ENCODE measurements at places on chromosomes 3 and 15.

- DNase-seq: no peak
These were observed 56.1 kb upstream of the C3orf49 start for GRCh38 chr3:63762934-63763550.

DNA sequence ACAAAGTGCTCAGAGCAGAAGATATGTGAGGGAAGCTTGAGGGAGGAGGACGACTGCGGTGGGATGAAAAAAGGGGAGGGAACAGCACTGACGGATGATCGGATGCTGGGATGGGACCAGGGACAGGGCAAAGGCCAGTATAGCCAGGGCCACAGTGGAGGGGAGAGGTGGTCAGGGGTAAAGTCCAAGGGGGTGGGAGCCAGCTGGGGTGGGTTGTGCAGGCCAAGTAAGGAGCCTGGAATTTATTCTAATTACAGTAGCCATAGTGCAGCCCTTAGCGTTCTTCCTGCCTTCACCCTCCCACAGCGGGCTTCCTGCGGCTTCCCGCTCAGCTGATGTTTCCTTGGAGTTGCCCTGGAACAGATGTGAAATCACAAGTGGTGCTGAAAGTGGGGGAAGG, 7.6 kb upstream of the APEH start:
- DNase-seq: no peak

DNA sequence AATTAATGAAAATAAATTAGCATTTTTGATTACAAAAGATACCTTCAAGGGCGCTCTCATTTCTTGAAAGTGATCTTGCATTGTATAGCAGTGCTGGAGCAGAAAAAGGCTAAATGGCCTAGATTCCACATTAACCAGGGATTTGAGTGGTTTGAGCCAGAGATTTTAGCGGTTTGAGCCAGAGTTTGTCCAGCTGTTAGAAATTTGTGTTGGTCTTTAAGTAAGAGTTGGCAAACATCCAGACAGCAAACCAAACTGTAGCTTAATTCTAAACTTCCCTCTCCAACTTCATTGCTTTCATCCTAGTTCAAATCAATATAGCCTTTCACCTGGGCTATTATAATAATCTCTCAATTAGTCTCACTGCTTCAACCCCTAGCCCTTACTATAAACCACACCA, 351.7 kb downstream of the IGSF11 start:
- DNase-seq: no peak

DNA sequence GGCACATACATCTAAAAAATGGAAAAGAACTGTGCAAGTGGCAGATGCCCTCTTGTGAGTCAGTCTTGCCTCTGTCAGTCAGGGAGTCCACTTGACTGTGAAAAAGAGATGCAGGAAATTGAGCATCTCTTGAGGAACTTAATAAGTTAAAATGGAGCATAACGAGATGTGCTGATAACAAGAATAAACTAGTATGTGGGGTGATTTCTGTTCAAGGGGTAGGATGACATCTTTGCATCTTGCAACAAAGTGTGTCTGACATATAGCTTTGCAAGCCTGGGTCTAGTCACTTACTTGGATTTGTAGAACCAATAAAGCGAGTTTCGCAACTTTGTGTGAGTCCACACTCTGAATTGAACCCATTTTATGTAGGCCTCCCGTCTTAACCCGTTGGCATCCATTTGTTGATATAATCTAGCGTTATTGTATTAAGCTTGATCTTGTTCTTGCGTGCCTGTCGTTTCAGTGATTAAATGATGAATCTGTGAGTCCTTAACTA, 2.2 kb downstream of the USP3 start:
- peak; percentile 29 for DNase-seq

DNA sequence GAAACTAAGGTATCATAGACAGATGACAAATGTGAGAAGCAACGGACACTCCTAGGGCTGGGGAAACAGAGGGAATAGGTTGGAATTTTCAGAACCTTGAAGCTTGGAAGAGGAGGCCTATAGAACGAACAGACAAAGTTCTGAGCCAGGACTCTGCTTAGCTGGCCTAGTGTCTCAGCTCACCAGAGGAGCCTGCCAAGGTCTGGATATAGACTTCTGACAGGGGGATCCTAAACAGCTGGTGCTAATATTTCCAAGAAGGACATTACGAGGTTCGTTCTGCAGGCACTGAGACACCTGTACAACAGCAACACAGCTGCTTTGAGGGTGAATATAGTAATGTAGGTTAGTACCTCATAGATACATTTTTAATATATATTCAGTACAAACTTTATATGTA, 266.3 kb downstream of the CHL1 start:
- DNase-seq: no peak

GRCh38 chr15:84917452-84917851, 33.0 kb downstream of the SLC28A1 start:
- no peak for DNase-seq
